ENCODE measurements at places on chromosomes 7 and 10. TPM values are rescaled to one million over a fixed set of nuclear protein-coding genes. Genes with fewer than 3 reads are reported as not detected.

CYP2C18 gene
- 1.2 TPM for total RNA-seq

TRIM73 gene
- total RNA-seq, result 3.8 TPM

- no peaks in the 10 kb centered on the region for H3K36me3 ChIP-seq
- H3K4me3 ChIP-seq, result no peak overlapping the region
- peaks cover 25% of the 10 kb centered on the region for H3K27me3 ChIP-seq
- H3K27ac ChIP-seq, result no peak overlapping the region
- peaks cover 5% of the 10 kb centered on the region for H3K4me1 ChIP-seq
Measured at GRCh38 chr7:54788664-54789063, 29.7 kb upstream of the SEC61G start.

GRCh38 chr10:52020702-52021101, 293.4 kb upstream of the DKK1 start:
- H3K4me1 ChIP-seq, result no peaks in the 10 kb centered on the region
- H3K36me3 ChIP-seq, result no peaks in the 10 kb centered on the region
- H3K4me3 ChIP-seq, result no peak overlapping the region

- H3K4me3 ChIP-seq, result no peak overlapping the region
- no peak overlapping the region for H3K27ac ChIP-seq
- no peaks in the 10 kb centered on the region for H3K36me3 ChIP-seq
- no peaks in the 10 kb centered on the region for H3K4me1 ChIP-seq
- no peak for DNase-seq
Measured at GRCh38 chr7:152588350-152588749, 87.6 kb downstream of the XRCC2 start.

- H3K4me3 ChIP-seq, result no peak overlapping the region
- H3K27ac ChIP-seq, result no peak overlapping the region
- peaks cover 7% of the 10 kb centered on the region for H3K36me3 ChIP-seq
- H3K4me1 ChIP-seq, result peaks cover 19% of the 10 kb centered on the region
- H3K27me3 ChIP-seq, result peaks cover 11% of the 10 kb centered on the region
Measured at GRCh38 chr7:87223666-87224065, 4.1 kb upstream of the TMEM243 start.

GRCh38 chr10:18229826-18230225, 89.6 kb downstream of the CACNB2 start:
- H3K4me1 ChIP-seq, result no peaks in the 10 kb centered on the region
- no peaks in the 10 kb centered on the region for H3K27me3 ChIP-seq
- H3K36me3 ChIP-seq, result no peaks in the 10 kb centered on the region
- no peak for DNase-seq
- H3K4me3 ChIP-seq, result no peak overlapping the region

Measured in activated CD4-positive, alpha-beta T cell treated with anti-CD3 and anti-CD28 coated beads, Interleukin-2, amount 10 ng/mL, durations not matched to agents 24 days and 14 days (primary cell).